ENCODE measurements at places on chromosomes 5 and 9.

- ATAC-seq, result peak; percentile 97
These were observed at the start of gene GPX8 for GRCh38 chr5:55159763-55160492. Gene GPX8 (plus strand): TSS chr5:55160171. CDS start chr5:55160193, 22 bp downstream.

DNA sequence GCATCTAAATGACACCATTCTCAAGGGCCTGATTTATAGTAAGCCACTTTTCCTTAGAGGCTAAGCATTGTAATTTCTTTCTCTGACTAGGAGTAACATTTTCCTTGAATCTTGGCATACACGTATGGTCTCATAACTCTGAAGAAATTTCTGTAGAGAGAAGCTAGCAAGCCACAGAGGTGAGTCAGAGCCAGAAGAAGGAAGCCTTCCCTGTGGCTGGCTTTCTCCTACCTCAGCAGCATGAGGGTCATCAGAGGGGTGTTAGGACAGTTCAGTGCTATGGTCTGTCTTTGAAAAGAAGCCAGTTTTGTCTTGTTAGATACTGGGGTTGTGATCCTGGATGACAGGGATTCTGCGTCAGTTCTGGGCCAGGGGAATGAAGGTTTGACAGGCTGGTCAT lies 3.2 kb downstream of the SNX30 start:
- peak; percentile 73 for ATAC-seq

DNA sequence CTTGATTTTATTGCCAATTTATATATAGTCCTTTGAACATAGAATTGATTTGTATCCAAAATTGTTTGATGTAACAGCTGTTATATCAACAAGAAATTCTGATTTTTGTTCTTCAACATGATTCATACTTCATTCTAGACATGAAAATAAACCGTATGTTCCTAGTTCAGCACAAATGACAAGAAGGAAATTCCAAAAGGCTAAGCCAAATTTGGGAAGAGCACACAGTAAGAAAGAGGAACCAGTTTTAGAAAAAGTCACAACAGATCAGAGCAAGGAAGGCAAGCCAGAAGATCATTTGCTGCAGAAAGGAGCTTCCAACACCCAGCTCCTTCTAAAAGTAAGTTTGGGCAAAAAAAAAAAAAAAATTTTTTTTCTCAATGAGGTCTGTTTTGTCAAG lies 65.0 kb upstream of the MCCC2 start:
- ATAC-seq, result no peak

DNA sequence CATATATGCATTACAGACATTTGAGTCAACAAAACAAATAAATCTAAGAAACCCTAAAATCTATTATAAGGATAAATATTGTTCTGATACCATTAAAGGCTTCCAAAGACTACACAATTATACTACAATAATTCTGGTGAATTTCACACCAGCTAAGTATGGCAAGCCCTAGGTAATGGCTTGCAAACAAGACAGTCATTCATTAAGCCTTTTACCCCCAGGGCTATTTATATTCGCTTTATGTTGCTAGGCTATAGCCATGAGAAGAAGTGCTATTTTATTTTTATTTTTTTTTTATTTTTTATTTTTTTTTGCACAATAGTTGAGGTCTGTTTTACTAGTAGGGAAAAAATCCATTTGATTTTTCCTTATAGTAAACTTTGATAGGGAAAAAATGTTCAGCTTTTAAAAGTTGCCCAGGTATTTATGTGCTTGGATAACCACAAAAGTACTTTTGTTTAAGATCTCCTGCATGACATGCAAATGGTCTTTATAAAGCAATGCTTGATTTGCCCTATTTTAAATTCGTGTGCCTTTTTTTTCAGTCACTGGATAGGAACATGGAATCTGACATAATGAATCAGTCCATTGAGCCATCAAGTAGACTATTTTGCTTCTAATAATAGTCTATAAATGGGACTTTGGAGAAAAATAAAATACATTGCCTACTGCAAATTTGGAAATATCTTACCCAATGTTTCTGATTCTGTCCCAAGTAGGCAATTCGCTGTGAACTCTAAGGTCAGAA lies 946.3 kb upstream of the COX7C start:
- ATAC-seq, result no peak

DNA sequence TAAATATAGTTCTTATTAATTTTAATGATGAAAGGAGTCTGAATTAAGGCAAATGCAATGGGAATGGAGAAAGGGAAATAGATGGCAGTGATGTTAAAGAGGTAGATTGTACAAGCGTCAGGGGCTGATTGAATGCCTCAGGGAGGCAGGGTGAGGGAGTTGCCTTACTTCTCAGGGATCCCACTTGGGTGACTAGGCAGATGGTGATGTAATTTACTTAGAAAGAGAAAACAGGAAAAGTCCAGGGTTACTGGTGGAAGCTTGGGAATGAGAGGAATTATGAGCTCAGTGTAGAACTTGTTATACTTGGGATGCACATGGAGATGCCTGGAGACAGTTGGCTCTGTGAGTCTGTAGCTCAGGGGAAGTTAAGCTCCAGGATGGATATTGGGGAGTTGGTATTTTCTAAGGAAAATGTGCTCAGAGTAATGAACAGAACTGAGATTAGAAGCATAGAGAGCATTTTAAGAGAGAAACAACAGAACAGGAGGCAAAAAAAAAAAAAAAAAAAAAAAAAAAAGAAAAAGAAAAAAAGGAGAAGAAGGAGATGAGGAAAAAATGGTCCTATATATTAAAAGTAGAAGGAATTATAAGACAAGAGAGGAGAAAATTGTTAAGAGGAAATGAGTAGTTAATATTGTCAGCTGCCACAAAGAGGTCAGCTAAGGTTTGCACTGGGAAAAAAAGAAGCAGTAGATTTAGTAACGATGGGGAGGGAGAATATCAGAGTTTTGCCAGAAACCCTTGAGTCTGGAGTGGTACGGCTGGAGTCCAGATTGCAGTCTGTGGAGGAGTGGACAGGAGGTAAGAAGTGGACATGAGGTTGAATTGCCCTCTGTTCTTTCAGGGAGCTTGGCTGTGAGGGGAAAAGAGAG lies 88.0 kb upstream of the ELL2 start:
- peak; percentile 70 for ATAC-seq

DNA sequence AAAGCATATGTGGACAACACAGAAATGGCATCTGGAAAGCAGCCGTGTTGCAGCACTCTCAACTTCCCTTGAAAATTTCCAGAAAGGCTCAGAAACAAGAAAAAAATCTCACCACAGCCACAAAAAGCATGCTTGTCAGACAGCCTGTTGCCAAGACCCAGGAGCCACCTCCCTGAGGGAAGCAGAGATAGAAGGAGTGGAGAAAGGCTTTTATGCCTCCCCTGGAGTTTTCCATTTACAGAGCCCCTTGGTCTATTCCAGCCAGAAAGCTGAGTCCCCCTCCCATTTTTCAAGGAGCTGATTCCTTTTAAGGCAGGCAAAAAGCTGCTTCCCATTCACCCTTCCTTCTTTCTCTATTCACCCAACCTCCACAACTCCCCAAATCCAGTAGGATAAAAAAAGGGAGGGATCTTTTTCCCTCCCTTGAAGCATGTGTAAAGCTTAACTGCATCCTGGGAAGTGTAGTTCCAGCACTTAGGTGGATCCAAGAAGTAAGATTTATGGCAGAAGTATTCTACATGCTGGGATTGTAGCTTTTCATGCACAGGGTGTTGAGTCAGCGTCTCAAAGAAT lies 37.1 kb upstream of the PALM2AKAP2 start:
- peak; percentile 53 for ATAC-seq

GRCh38 chr9:132878695-132879456 lies at the start of gene SPACA9:
Gene SPACA9 (plus strand): TSS chr9:132878898. CDS start chr9:132883948, 5,050 bp downstream.
- peak; percentile 83 for ATAC-seq

- ATAC-seq, result no peak
These were observed 185.9 kb downstream of the KIAA0825 start for GRCh38 chr5:94432499-94432898.

DNA sequence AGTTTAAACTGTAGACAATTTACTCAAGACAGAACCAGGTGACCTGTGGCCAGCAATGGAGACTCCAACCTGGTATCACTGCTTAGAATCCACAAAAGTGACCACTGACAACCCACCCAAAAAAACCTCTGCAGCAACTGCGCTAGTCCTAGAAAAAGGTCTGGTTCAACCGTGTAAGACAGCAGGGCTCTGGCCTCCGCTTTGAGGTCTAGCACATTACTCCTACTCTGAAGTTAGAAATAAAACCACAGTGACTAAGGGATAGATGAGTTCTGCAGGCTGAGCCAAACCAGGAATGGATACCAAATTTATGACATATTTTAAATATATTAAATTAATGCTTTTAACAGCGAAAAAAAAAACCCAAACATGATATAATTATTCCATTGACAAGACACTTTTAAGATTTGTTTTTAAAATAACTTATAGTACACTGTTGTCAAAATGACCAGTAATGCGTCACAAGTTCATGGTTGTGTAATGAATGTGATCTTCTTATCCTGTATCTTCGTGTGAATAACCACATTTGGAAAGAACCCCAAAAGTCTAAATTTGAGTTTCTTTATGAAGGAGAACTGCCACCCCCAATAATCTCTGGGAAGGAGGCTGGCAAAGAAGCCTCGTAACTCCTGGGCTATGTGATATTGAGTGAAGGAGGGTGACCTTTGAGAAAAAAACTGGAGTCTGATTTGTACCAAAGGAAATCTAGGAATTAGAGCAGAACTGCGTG lies 101.9 kb upstream of the SLC44A1 start:
- ATAC-seq, result peak; percentile 71

GRCh38 chr5:94778732-94779131 lies 160.3 kb downstream of the SLF1 start:
- ATAC-seq, result no peak

DNA sequence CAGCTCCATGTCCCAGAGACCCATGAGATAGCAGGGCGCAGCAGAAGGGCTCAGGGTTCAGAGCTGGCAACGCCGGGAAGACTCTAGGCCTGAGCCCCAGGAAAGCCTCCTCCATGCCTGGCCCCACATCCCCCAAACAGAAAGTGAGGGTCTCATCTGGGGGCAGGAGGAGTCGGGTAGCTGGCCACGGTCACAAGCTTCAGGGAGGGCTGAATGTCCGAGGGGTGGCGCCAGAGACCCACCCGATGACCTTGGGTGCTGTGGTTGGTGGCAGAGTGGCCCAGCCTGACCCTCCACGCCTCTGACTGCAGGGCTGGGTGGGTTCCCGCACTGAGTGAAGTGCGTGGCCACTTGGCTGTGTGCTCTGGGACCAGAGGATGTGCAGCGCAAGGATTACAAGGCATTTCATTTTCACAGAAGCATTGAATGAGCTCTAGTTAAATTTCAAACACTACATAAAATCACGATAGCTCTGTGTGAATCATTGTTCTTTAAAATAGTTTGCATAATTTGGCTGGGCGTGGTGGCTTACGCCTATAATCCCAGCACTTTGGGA lies 3.0 kb downstream of the C8G start:
- no peak for ATAC-seq

DNA sequence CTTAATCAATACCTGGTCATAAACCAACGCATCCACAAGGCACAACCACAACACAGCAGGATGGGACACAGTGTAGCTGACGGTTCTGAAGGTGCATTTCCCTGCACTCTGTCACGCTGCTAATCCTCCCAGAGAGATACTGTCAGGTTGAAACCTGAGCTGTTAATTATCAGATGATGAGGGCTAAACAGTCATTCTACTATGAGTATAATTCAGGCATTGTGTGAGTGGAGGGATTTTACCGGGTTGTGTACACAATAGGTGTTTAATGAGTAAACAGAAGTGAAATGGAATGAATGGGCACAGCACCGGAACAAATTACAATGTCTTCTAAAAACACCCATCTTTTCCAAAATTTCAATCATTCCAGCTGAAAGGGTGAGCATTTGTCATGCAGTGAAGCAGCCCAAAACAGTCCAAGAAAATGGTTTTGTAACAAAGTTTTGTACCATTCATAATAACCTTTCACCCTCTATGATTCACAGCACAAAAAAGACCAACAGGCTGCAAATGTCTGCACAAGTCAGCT lies 71.5 kb downstream of the ABCA1 start:
- ATAC-seq, result no peak

DNA sequence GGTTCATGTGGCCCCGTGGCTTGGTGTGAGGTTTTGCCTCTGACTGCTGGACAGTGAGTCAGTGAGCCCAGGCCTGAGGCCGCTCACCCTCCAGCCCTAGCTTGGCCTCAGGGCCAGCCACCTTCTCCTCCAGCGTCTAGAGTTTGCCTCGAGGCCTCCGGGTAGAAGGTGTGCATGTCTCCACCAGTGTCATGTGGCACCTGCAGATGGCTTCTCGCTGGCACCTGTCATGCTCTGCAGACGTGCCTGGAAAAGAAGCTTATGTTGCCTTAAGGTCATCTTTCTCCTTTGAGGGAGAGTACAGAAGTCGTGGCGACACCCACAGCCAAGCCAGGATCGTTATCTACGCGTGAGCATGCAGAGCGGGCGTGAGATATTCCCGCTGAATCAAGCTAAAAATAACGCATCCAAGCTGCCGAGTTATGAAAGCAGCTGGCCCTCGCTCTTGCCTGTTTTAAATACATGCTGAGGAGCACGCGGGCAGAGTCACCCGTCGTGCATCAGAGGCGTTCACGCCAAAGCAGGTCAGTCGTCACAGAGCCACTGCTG lies 79.7 kb upstream of the FCN2 start:
- ATAC-seq, result no peak

GRCh38 chr5:33008751-33009418 lies 297.8 kb downstream of the NPR3 start:
- no peak for ATAC-seq

DNA sequence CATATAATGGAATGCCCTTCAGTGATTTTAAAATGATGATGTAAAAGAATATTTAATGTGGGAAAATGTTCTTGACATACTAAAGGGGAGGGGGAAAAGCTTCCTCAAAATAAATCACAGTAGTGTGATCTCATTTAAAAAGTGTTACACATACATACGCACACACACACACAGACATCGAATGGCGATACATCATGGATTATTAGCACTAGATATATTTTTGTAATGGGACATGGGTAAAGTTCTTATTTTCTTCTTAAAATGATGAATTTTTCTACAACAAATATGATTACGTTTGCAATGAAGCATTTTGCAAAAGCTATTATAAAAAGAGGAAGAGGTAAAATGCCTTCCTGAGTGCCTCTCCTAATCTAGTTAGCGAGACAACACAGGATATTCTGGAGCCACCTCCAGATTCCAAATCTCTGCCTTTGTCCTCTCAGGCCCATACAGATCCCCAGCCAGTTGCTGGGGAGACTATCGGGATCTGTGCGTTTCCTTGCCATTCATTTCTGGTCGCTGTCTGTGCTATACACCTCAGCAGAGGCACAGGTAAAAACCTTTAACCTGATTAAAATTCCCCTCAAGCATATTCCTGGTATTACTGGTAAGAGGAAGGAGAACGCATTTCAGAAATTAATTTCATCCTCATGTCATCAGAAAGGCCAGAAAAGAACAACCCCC lies 69.6 kb downstream of the SLC28A3 start:
- peak; percentile 40 for ATAC-seq

GRCh38 chr9:74644023-74644422 lies 146.9 kb downstream of the RORB start:
- ATAC-seq, result no peak

GRCh38 chr5:134595458-134595838 lies 37.2 kb downstream of the SAR1B start:
- no peak for ATAC-seq

GRCh38 chr9:115689331-115689730 lies 464.3 kb upstream of the PAPPA start:
- ATAC-seq, result peak; percentile 7

Measured in SK-N-SH treated with all-trans-retinoic acid at 6 μM for 48 hours (cell line).